NCI-H1105 treated with DMSO at 0.1 percent for 48 hours (cell line): ENCODE measurements at places on chromosomes 4 and X.

- no peak for DNase-seq
Observed at GRCh38 chrX:42869659-42870476, 91.9 kb upstream of the PPP1R2C start.

DNA sequence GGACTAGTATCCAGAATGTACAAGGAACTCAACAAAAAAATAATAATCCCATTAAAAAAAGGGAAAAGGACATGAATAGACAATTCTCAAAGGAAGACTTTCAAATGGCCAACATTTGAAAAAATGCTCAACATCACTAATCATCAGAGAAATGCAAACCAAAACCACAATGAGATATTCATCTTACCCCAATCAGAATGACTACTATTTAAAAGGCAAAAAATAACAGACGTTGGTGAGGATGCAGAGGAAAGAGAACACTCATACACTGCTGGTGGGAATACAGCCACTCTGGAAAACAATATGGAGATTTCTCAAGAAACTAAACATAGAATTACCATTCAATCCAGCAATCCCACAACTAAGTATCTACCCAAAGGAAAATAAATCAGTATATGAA lies 133.1 kb downstream of the KDR start:
- DNase-seq = no peak

GRCh38 chr4:85708468-85708867 lies 233.5 kb downstream of the ARHGAP24 start:
- no peak for DNase-seq

GRCh38 chr4:3470244-3471097 lies 7.4 kb downstream of the DOK7 start:
- DNase-seq = no peak

DNA sequence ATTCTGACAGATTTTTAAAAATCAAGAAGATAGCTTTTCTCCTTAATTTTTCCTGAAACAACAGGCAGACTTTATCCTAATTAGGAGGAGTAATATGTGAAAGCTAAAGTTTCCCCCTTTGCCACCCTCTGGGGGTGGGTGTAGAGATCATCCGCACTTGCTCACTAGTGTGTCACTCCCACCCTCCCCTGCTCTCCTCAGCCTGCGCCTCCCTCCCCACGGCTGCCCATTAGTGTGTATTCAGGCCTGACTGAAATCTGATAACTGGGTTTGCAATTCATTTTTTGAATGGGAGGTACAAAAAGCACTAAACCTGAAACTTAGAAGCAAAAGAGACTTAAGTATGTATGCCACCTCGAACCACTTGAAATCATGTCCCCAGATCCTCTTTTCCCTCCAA lies 110.4 kb upstream of the TRIM2 start:
- DNase-seq = no peak

- no peak for DNase-seq
Observed at GRCh38 chrX:40434443-40434842, 146.3 kb upstream of the ATP6AP2 start.
